ENCODE measurements at places on chromosomes 1 and 21.

DNA sequence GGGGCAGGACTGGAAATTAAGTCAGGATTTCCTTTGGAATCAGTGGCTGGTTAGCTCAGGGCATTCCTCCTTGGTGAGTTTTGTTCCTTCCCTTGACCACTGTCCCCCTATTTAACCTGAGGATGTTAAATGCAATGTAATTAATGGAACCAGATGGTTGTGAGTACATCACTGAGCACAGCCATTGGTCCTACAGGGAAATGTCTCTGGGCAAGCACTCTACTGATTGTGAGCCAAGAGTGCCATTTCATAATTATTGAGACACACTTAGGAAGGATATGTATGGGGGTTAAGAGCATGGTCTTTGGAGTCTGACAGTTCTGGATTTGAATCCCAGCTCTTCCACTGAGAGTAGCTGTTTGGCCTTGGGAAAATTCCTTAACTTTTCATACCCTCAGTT, 74.4 kb downstream of the SPAG17 start:
- peak; percentile 7 for DNase-seq

GRCh38 chr1:158638146-158638545, 33.1 kb downstream of the OR10Z1 start:
- DNase-seq = no peak

DNA sequence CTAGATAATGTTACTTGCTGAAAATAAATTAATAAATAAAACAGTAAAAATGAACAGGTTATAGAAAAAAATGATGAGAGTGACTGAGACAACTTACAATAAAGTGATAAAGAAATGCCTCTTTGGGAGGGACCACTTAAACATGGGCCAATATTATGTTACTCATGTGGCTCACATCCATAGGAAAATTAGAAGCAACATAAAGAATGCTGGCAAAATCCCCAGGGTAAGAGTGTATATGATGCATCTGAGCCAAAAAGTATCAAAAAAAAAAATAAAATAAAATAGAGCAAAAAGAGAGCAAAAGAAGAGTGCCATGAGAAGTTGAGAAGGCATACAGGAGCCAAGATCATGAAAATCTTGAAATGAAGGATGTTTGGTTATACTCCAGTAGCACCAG, 818.0 kb downstream of the LTN1 start:
- no peak for DNase-seq

- no peak for DNase-seq
These were observed 84.6 kb downstream of the ACTL8 start for GRCh38 chr1:17839641-17840196.

DNA sequence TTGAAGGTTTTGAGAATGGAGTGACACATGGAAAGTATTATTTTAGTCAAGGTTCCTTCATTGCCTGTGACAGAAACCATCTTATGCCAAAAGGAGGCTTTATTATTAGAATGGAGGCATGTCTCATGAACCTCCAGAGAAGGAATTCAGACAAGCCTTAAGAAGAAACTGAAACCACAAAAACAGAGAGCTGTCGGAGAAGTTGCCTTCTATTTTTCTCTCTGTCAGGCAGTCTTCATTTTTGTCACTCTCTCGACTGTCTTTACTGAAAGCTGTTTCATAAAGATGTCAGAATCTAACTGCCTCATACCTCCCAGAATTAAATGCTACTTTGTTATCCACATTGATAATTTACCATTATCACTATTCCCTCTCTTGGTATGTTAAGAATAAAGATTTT, 434.7 kb upstream of the ADGRL4 start:
- DNase-seq = no peak

Measured in GM04503 (cell line).